ENCODE measurements at places on chromosomes 3 and 15.

DNA sequence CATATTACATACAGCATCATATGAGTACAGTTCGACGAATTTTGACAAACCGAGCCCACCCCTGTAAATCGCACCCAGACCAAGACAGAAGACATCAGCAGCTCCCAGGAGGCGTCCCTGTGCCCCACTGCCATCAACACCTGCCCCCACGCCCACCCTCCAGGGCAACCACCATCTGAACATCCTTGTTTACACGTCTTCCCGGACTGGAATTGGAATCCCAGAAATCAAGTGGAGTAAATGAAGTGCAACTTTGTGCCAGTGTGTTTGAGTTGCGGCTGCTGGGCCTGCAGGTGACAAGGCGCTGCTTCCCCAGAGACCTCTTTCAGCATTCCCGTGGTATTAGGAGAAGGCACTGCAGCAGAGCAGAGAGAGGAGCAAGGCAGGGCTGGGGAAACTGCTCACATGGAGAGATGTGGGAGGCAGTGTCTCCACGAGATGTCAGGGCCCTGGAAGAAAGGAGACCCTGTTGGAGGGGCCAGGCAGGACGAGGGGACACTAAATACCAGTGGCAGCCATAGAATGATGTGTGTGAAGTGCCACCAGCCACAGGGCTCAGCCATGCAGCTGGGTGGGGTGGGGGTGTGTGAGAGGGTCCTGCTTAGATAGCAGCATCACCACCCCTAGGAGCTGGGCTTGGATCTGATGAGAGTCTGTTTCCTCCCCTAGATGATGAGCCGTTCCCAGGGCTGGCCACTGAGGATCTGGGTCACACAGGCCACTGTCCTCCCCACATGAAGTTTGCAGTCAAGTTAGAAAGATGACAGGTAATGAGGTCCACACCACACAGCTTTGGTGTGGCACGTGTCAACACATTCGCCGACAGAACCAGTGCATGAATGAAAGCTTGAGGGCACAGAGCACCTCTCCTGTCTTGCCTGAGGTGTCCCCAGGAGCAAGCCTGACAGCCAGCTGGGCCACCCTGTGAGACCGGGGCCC lies 33.4 kb upstream of the PCSK6 start:
- DNase-seq: no peak

- DNase-seq: no peak
These were observed 42.8 kb downstream of the ZNF609 start for GRCh38 chr15:64503197-64503596.

DNA sequence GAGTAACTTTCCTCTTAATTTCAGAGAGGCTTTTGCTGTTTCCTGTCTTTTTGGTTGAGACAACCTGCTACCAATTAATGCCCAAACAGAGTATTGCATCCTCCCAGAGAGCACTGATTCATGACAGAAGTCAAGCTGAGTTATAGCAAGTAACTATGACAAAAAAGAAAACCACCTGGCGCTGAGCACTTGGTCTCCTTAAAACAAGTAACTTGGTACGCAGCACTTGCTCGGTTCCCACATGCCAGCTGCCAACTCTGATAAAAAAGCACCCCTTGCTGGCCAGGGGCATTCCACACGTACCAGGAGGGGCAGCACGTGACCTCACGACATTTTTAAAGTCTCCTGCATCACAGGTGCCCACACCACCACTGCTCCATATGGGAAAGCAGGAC lies 13.5 kb upstream of the MYO5C start:
- DNase-seq: no peak

DNA sequence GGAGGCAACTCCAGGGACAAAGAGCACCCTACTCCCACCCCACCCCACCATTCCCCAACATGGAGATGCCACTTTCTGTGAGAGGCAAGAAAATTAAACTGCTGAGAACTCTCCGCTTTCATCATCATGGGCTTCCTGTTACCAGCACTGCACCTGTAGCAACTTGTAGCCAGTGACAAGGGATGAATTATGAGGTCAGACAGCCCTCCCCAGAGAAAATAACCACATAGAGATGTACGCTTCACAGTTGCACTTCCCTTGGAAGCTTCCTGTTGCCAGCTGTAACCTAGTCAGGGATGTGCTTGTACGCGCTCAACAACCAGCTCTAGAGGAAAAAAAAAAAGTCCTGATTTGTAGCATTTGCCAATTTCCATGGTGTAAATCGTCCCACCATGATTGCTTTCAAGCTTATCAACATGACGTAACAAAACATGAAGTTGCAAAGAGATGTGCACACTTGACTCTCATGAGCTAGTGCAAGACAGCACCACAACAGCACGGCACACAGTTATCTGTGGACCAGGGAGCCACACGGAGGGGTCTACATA lies 145.4 kb downstream of the RAB11A start:
- no peak for DNase-seq

- no peak for DNase-seq
These were observed 22.4 kb downstream of the LYZL4 start for GRCh38 chr3:42387802-42388651.

DNA sequence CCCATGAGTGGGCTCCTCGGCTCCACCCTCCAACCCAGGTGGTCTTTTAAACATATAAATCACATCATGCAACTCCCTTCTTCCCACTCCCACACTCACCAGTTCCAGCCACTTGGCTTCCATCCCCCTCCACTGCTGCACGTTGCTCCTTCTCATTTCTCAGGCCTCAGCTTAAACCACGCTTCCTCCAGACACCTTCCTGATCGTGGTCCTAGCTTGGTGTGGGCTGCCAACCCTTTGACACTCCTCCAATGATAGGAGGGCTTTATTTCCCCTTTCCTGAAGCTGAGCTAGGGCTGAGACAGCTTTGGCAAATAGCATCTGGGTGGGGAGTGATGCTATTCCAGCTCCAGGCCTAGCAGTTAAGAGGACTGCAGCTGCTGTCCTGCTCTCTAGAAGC lies 130.1 kb downstream of the SRGAP3 start:
- no peak for DNase-seq

DNA sequence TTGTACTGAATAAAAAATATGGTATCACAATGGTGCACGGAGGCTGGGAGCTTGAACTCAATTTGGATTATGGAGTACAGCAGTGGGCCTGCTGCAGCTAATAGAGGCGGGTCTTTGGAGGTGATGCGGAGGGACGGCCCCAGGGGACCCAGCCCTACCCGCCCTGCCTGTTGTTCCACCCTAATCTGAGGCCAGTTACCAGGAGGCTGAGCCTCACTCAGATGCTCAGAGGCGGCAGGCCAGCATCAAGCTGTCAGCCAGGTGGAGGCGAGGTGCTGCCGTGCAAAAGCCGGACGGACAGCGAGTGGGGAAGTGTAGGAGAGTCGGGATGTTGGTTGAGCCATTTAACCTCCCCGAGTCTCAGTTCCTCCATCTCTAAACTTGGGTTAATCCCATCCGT lies 218.5 kb upstream of the RGMA start:
- DNase-seq: no peak

Measured in activated CD4-positive, CD25-positive, alpha-beta regulatory T cell (primary cell).